Hippocampal formation (tissue), 2 donors: ENCODE measurements at places on chromosomes 16 and 17.

DNA sequence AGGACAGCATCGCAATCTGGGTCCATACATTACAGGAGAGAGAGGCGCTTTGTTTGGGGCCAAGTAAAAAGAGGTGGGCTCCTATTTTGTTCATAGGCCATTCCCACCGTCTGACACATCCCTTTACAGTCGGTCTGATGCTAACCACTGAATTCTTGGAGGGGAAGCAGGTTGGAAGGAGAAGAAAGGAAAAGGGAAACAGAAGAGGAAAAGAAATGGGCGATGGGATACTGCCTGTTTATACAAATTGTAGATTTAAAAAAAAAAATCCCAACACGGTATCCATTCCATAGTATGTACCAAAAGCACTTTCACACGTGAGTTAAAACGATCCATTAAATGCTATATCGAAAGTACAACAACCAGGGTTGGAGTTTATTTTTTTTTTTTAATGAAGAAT lies 4.0 kb upstream of the ZFHX3 start:
- no peak for DNase-seq

- DNase-seq: no peak
These were observed 88.5 kb upstream of the ZNF267 start for GRCh38 chr16:31785126-31785525.

- no peak for DNase-seq
These were observed 65.9 kb downstream of the CCT6B start for GRCh38 chr17:34895383-34895782.

DNA sequence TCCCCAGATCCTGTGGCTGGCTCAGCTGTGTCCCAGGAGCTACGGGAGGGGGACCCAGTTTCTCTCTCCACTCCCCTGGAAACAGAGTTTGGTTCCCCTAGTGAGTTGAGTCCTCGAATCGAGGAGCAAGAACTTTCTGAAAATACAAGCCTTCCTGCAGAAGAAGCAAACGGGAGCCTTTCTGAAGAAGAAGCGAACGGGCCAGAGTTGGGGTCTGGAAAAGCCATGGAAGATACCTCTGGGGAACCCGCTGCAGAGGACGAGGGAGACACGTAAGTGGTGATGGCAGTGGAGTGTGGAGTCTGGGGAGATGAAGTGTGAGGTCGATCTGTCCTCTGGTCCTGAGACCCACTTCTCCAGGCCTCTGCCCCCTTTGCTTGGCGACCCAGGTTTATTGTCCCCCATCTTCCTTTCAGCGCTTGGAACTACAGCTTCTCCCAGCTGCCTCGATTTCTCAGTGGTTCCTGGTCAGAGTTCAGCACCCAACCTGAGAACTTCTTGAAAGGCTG lies 585 bp downstream of the WRAP53 start:
- DNase-seq: no peak

- no peak for DNase-seq
These were observed 65.2 kb downstream of the ABCC1 start for GRCh38 chr16:16014329-16015224.

GRCh38 chr17:39919087-39919683 lies 750 bp upstream of the GSDMB start:
- no peak for DNase-seq

GRCh38 chr16:47262938-47263337 lies 119.2 kb upstream of the NETO2 start:
- DNase-seq: no peak

DNA sequence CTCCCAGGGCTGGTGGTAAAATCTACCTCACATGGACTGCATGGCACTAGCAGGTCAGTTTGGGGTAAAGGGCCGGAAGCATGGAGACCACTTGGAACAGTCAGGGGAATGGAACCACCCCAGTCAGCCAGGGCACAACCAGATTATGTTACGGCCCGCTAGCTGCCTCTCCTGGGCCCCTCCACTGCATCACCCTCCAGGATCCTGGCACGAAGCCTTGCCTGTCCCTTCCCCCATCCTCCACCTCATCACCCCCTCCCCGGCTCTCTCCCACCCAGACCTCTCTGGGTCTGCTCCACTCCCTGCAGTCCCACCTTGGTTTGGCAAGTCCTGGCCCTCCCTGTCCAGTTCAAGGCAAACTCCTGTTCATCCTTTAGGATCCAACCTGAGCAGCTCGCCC lies 91.7 kb downstream of the CLEC16A start:
- no peak for DNase-seq

GRCh38 chr17:57522042-57523005 lies 222.8 kb downstream of the CCDC182 start:
- DNase-seq: no peak

DNA sequence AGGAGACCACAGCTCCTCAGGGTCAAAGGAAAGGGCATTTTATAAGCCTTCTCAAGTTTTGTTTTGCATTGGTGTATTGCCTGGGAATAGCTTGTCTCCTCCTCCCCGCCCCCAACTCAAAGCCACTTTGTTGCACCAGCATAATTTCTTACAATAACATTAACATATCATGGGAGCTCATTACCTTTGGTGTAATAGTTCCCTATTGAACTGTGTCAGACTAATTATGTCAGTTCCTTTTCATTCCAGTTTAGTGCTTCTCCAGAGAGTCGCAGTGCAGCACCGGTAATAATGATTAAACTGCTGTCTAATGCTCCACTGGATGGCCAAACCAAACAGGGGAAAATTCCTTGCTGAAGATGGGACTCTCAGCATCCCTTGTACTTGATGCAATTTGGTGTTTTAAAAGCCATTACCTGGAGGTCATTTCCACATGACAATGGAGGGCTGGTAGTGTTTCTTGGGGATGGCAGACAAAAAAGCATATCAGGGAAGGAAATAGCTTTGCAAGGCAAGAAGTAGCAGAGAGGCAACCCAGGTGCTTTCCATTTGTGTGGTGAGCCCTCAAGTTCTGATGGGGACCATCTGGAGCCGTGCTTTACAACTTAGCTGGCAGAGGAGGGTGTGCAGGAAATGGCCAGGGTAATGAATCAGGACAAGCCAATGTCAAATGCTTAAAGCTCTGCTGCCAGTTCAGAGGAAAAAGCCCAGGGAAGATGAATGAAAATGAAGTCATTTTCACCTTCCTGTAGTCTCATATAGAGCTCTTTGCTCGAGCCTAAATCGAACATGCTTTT lies 91.5 kb upstream of the NLRP1 start:
- DNase-seq: no peak

- DNase-seq: no peak
These were observed 49.9 kb downstream of the XYLT1 start for GRCh38 chr16:17420816-17421215.

DNA sequence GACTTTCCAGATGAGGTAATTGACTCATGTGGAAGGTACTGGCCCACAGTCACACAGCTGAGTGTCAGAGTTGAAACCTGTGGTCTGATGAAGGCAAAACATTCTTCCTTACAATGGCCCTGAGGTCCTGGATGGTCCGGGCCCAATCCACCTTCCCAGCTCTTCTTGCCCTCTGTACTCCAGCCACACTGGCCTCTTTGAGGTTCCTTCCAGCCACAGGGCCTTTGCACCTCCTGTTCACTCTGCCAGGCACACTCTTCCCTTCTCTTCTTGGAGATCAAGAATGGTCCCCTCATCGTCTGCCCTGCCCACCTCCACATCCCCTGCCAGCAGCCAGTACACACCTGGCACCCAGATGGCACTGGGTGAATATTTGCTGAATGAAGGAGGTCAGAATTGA lies 6.5 kb upstream of the PEMT start:
- DNase-seq: no peak

DNA sequence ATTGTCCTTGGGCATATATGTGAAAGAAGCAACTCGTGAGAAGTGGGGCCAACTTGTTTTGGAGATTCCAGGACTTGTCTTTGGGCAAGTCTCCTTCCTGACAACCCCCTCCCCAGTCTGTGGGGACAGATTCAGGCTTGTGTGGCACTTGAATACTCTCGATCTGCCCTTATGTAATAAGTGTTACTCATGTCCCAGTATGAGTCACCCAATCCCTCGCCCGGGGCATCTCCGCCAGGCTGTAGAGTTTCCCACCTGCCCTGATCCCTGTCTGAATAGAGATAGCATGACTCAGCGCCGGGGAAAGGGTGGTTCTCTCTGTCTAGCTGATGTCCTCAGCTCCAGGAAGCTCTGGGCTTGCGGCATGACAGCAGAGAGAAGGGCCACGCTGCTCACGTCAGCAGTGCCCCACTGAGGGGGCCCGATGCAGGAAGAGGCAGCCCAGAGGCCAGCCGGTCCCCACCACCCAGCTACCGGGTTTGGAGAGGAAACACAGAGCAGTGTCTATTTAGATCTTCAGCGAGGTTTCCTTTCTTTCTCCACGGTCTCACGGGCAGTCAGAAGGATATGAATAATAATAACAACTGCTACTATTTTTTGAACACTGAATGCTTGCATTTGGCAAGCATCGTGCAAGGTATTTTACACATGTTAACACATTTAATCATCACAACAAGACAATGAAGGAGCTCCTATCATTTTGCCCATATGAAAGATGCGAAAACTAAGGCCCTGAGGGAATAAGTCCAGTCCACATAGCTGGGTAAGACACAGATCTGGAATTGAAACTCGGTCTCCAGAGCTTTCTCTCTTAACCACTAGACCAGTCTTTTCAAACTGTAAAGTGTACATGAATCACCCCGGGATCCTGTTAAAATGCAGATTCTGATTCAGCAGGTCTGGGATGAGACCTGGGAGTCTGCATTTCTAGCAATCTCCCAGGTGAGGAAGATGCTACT lies 426.7 kb upstream of the MAF start:
- no peak for DNase-seq

GRCh38 chr16:27634779-27635178 lies 84.8 kb downstream of the KATNIP start:
- no peak for DNase-seq

DNA sequence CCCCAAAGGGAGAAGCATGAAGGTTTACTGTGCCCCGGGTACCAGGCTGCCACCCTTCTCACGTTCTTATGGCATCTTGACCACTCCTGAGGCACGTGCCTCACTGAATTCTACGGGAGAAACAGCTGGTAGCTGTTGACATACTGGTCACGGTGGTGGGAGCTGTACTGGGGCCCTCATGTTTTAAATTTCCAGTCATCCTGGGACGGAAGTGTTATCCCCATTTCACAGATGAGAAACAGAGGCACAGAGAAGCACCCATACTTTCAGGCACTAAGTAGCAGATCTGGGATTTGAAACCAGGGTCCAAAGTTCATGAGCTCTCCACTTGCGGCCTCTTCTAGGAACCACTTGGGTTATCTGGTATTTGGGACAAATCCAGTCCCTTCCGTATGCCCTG lies 26.3 kb upstream of the DOC2B start:
- DNase-seq: no peak

GRCh38 chr17:1529863-1530262 lies 13.5 kb upstream of the INPP5K start:
- DNase-seq: no peak

GRCh38 chr17:30597776-30598288 lies 120.6 kb downstream of the GOSR1 start:
- DNase-seq: no peak

DNA sequence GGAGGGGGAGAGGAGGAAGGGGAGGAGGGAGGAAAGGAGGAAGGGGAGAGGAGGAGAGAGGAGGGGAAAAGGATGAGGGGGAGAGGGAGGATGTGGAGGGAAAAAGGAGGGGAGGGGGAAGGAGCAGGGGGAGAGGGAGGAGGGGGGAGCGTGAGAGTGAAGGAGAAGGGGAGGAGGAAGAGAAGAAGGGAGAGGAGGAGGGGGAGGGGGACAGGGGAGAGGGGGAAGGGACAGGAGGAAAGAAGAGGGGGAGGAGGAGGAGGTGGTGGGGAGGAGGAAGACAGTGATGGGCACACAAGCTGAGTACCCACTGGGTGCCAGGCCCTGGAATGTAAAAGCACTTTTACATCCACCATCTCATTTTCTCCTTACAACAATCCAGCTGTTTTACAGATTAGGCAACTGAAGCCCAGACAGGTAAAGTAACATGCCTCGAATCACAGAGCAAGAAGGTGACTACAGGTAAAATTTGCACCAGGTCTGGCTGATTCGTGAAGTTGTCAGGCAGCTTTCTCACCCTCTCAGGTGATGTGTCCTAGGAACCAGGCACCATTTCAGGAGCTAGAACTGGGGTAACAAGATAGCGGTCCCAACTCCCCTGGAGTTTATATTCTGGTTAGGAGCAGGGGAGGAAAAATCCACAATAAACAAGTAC lies 10.0 kb upstream of the LITAF start:
- no peak for DNase-seq

DNA sequence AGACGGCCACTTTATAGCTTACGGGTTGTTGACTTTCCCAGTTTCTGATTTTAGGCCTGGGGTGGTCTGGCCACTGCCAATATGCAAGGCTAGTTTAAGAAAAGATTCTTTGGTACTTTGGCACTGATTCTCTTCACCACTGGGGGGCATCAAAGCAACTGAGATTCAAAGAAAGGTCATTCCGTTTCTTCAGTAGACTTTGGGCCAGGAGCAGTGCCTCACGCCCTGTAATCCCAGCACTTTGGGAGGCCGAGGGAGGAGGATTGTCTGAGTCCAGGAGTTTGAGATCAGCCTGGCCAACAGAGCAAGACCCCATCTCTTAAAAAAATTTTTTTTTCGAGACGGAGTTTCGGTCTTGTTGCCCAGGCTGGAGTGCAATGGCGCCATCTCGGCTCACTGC lies 53.0 kb downstream of the RPA1 start:
- no peak for DNase-seq

DNA sequence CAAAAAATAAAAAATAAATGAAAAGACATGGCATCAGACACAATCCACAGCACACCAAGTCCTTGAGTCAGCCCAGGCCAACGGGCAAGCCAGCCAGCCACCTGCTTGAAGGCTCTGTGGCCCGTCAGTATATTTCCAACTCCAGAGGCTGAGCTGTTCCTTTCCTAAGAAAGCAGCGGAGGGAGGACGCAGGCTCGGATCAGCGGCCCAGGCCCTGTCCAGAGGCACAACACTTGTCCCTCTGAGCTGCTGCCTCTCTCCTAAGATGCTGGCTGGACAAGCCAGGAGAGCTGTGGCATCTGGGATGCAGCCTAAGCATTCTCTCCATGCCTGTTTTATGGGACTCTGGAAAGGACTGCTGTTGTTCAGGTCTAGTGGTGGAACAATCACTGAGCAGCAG lies 14.8 kb upstream of the NLRC3 start:
- DNase-seq: no peak

- no peak for DNase-seq
These were observed 294.5 kb downstream of the SNX29 start for GRCh38 chr16:12271006-12271405.

DNA sequence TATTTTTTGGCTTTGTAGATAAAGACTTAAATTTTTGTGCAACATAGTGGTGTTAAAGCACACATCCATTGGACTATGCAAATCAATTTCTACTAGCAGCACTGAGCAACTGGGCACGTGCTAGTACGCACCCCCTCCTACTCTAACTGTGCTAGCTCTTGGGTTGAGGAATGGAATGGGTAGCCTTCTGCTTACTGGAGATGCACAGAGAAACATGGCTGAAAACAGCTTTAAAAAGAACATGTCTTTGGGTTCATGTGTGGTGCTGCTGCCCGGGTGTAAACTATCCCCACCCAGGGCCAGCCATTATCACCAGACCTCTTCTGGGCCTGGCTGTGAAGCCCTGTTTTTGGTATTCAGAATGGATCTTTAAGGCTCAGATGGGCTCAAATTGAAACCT lies 7.3 kb downstream of the ESRP2 start:
- DNase-seq: no peak

- no peak for DNase-seq
These were observed 16.0 kb downstream of the SMIM36 start for GRCh38 chr17:55495239-55495638.

- no peak for DNase-seq
These were observed 50.5 kb downstream of the GPR139 start for GRCh38 chr16:20023190-20023589.
